Ammon's horn (tissue), 1 donor: ENCODE measurements at places on chromosomes 7 and 10.

DNA sequence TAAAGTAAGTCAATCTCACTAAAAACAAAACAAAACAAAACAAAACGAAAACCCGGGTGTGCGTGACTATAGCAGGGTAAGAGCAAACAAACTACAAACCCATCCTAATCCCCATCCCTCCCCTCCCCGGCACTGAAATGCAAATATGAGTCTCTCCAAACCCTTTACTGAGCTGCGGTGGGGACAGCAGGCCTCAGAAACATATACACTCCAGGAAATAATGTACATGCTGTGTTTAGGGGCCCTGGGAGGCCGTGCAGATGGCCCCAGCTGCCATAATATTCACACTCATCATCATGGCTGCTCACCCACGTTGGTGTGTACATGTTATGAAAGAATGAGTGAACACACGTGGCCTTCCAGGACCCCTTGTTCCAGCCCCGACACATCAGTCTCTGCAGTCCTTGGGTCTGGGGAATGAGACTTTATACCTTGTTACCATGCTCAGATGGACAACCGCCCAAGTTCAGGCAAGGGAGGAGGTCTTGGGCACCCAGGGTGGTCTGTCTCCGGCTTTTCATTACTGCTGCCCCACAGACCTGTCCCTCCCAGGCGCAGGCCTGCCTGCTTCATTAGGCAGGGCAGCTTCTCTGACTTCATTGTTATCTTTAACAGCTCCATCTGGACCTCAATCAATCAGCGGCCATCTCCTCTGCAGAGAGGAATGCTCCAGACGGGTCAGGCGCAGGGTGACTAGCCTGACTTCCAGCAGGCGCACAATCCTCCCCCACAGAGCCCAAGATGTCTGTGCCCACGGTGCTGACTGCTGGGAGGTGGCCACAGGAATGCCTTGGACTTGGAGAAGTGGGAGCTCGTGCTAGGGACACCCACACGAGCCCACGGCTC lies 20.6 kb downstream of the HSPA12A start:
- DNase-seq = no peak

- DNase-seq = no peak
Observed at GRCh38 chr10:31204090-31204489, 114.9 kb upstream of the ZEB1 start.

DNA sequence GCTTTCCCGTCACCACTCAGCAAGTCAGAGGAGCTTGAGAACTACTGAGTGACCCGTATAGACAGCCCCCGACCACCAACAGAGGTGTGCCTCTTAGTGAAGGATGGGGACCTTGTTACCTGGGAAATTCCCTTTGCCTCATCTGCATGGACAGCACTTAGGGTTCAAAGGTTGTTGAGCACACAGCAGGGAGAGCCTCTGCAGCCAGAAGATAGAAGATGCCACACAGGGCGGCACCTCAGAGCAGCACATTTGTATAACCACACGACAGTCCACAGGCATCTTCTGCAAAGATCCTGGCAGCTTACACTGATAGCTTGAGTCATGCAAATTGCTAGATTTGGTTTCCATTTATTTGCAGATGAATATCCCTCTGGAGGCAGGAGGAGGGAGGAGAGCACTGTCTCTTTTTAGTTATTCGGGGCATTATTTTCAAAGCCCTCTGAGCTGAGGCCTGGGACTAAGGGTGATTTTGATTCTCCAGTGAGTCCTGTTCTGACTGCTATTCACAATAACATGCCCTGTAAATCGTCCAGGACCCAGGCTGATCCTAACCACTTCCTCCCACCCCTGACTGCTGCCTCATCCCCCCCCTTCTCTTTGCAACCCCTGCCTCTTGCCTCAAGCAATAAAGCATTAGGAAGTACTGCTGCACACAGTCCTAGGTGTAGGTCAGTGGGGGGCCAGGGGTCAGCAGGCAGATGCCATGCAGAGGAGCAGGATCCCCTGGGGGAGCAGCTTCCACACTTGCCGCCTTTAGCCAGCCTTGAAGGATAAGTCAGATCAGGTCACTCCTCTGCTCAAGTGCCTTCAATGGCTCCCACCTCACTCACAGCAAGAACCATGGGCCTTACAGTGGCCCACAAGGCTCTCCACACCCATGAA lies 24.6 kb upstream of the INMT start:
- DNase-seq = peak; percentile 43

DNA sequence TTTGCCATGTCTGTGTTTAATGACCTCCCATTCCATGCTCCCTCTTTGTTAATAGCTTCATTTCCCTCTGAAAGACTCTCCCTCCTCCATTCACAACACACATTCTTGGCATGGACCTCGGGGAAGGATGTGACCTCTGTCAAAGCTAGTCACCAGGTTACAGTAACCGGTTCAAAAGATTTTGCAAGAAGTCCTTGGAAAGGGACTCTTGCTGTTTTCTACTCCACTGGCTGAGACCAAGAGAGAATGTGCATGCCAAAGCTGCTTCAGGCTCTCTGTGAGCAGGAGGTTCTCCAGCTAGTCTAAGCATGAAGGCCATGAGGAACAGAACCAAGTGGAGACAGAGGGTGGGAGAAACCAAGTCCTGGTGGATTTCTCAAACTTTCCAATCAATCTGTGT lies 732.6 kb downstream of the CCSER2 start:
- DNase-seq = no peak

- DNase-seq = peak; percentile 60
Observed at GRCh38 chr7:111082351-111082750, 8.6 kb upstream of the LRRN3 start.

- no peak for DNase-seq
Observed at GRCh38 chr10:101967713-101968112, 88.3 kb downstream of the ARMH3 start.
